ENCODE measurements at places on chromosomes 3 and 15.
A peak's percentile ranks its signal among the peaks of the same experiment; 100 is the strongest.

- no peak for DNase-seq
Measured at GRCh38 chr15:83310521-83311456, 26.3 kb upstream of the BNC1 start.

GRCh38 chr3:13600950-13601691 is 52.2 kb downstream of the FBLN2 start:
- DNase-seq, result no peak

GRCh38 chr3:182711853-182712252 is 81.5 kb upstream of the ATP11B start:
- no peak for DNase-seq

DNA sequence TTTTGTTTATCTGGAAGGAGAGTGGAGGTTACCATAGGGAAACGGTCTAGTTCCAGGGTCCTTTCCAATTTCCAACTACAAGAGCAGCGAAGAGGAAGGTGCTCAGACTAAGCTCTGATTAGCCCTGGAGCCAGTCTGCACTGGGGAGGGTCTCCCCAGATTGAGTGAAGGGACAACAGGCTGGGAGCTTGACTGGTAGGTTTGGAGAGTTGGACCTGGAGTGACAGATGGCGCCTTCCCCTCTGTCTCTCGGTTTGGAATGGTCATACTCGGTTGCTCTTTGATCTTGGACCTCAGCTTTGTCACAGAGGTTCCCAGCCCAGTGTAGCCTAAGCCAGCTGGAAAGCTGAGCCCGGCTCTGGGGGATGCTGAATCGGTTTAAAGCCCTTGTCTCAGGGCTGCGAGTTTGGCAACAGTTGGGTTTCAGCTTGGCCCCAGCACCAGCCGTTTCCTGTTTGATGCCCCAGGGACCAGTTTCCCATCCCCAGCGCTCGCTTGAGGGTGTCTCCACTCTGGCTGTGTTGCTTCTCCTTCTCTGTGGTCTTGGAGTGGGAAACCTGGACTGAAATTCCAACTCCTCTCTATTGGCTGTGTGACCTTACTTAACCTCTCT is 53.1 kb upstream of the ULK4 start:
- DNase-seq, result no peak

DNA sequence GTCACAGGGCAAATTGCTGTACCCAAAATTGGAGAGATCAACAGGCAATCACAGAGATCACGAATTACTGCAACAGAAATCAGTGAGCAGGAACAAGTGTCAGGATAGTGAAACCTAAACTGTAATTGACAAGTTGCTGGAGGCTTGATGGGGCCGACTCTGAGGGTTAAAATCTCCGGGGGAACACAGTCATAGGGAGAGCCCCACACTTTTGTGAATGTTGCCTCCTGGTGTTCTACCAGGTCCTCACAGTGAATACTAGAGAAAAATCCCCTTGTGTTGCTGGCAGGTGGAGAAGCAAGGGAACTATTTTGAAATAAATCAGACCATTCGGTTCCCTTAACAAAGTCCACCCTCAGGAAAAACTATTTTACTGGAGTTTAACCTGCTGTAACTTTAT is 697.5 kb upstream of the CBLB start:
- DNase-seq, result peak; percentile 28

- no peak for DNase-seq
Measured at GRCh38 chr3:117871934-117872333, 1162.4 kb downstream of the TUSC7 start.

DNA sequence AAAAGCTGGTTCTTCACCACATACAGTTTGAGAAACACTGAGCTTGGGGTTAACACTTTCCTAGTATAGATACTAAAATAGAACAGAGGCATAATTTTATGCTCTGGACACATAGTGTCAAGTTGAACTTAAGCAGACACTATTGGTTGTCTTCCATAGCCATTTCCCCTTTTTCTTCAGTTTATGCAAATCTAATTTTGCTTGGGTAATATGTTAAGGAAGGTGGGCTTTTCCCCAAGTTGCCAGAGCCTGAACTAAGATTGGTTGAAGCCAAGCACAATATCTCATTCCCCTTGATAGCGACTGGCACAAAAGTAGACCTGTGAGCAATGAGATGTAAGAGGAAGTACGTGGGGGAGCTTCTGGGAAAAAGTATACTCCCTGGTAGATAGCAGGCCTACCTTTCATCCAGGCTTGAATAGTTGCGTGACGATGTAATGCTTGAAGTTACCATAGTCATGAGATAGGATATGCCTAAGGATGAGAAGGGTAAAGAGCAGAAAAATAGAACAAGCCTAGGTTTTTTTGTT is 4.5 kb upstream of the POPDC2 start:
- no peak for DNase-seq

DNA sequence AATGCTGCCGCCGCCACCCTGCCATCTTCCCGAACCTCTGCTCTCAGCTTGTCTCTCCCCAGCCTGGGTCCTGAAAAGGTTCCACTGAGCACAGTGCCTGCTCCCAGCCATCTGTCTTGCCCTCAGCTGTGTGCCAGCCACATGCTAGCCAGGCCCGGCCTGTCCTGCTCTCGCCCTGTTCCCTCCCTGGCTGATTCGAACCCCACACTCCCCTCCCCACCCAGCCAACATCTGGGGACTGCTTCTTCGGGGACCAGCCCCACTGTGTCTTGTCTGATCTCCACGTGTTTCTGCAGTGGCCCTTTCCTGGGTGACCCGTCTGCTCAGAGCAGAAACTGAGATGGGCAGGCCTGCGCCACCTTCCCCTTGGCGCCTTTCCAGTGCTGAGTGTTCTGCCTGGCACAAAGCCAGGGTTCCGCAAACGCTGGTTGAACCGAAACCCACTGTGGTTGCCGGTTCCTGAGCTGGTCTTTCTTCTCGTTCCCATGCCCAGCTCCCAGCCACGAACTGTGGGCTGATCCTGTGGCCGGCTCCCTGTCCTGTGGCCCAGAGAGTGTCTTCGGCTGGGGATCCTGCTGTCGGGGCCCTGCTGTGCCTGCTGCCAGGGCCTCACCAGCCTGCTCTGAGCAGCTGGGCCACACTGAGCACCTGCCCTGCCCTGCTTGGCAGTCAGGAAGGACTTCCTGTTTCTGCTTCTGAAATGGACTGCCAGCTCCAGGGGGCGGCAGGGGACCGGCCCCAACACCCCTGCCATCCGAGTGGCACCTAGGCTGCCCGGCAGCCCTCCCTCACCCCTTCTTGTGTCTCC is 62.7 kb upstream of the KLF13 start:
- DNase-seq, result peak; percentile 69

DNA sequence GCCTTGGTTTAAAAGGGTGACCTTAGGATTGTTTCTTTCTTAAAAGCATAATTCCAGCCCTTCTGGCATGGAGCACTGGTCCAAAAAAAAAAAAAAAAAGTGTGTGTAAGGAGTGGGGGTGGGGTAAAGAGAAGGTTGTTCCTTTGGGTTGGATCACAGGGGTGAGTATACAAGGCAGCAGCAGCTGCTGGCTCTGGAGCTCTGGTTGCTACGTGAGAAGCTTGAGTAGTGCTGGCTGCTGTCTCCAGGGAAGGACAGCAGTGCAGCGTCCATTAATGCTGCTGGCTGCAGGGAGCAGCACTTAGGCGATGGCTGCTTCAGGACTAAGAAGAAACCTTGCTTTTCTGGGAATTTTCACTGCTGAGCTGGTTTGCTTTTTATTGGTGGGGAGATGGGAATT is 2.3 kb downstream of the SETD5 start:
- no peak for DNase-seq

DNA sequence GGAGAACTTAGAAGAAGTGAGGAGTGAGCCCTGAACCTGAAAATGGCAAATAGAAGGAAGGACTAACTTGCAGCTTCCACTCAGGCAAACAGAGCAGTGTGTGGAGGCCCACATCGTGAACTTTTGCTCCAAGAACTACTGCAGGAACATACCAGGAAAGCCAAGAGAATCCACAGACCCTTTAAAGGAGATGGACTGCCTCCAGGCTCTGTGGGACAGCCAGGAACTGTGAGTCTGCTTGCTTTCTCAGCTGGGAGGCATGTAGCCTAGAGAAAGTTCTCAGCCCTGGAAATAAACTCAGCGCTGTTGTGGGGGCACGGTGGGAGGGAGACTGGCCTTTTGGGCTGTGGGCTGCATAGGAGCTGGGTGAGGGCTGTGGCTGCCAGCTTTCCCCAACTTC is 93.0 kb downstream of the SNRK start:
- DNase-seq, result no peak

- no peak for DNase-seq
Measured at GRCh38 chr3:126056681-126057500, 27.0 kb downstream of the SLC41A3 start.

DNA sequence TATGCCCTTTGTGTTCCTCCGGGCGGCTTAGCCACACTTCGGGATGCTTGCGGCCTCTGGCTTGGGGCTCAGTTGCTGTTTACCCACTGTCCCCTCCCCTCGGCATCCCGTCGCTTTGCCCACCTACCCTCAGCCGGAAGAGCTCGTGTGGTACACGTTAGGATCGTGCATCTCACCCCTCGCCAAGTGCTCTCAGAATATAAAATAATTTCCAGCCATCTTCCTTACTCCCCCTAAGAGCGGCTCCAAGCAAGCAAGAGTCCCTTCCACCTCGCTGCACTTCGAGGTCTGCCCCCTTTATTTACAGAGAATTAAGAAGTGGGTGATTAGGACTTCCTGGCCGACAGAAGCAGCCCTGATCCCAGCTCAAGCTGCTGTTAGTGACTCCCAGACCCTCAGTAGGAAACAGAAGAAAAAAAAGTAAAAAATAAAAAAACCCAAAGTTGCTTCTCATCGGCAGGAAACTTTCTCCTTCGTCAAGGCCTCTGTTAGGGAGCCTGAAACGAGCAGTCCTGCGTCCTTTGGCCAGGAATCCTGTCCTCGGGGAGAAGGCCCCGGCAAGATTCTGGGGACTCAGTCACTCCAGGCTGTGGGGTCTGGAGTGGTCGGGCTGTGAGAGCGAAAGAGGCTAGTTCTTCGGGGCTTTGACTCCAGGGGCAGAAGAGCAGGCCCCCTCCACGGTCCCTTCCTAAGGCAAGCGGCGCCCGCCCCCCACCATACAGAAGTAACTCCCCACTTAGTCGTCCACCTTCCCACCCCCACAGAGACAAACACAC is 3.0 kb downstream of the MEIS2 start:
- DNase-seq, result no peak

GRCh38 chr3:124862006-124862405 is 25.2 kb downstream of the ITGB5 start:
- DNase-seq, result no peak

DNA sequence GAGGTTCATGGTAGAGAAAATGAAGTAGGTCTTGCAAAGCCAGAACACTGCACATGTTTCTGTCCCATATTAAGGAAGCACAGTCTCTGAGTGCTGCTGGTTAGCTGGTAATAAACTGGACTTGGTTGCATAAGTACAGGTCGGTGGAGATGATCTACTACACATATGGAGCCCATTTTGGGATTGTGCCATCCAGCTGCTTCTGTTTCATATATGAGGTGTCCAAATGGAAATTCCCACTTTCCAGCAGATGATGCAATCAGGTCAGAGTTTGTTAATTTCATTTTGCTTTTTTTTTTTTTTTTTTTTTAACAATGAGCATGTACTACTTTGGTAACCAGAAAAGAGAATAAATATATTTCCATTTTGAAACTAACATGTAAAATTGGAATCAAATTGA is 122.6 kb downstream of the SATB1 start:
- no peak for DNase-seq

GRCh38 chr3:106345353-106346027 is 476.7 kb upstream of the CBLB start:
- DNase-seq, result no peak

DNA sequence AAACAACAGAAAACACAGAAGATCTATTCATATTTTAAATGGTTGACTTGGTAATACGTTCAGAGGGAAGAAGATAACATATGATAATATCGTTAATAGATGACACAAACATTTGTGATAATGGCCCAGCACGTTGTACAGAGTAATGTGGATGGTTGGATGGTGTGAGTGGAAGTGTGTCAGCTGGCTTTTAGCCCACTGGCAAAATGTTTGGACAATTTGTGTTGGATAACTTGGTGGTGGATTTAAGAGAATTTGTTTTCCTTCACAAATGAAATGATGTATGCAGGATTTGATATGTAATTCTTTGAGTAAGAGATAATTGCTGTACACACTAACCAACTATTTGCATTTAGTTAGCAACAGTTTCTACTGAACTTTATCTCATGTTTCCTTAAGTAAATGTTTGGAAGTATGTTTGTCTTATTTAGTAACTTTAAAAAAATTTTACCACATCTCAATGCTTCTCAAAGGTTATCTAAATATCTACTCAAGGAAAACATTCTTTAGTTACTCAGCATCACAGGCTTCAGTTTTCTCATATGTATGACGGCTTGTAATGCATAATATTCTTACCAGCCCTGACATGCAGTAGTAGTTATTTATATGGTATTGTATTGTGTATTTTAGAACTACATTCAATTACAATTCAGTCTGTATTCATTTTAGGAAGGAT is 328.5 kb upstream of the GOLIM4 start:
- no peak for DNase-seq

- DNase-seq, result no peak
Measured at GRCh38 chr3:152434142-152434541, 165.4 kb downstream of the MBNL1 start.
